Amniotic epithelial cell (primary cell): ENCODE measurements at places on chromosomes 7 and 10.

DNA sequence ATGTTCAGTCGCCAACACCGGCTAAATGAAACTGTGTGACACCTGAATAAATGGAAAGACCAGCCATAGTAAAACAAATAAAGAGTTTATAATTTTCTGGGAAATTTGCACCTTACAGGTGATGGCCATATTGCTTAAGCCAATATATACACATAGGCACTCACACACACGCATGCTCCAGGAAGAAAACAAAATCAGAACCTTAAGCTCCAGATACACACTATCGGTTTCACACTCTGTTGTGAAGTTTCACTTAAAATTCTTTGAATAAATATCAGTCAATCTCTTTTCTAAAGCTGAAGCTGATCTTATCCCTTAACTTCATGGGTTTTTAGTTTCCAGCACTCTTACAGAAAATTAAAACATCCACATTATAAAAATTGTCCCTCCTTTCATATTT lies 226.7 kb upstream of the MDFIC start:
- DNase-seq, result no peak

DNA sequence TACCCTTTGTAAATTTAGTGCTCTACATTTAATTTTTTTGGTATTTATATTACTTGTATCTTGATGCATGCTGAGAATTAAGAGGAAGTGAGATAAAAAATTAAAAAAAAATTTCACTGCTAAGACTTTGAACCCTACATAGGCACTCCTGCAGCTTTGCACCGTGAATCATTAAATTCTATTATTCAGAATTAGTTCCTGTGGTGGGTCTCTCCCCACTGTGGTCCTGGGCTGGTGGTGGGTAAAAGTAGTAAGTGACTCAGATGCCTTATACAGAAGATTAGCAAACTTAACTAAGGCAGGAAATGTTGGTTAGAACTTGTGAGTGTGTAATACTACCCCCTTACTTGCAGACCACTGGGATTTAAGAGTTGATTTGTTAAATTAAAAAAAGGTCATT lies 72.6 kb downstream of the AP3M1 start:
- peak; percentile 78 for DNase-seq

DNA sequence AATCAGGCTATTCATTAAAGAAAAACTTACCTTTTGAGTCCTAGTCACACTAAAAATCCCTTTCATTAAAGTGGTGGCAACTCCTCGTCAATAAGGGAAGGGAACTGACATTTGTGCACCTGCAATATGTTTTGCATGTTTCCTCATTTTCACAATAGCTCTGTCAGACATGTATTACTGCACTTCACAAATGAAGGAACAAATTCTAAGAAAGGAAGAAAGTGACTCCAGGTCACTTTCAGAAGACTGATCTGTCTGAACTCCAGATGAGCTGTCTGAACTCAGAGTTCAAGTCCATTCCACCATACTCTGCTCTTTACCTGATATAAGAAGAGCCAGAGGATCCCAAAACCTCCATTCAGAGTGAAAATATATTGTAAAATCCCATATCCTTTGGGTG lies 50.3 kb upstream of the GSAP start:
- no peak for DNase-seq

DNA sequence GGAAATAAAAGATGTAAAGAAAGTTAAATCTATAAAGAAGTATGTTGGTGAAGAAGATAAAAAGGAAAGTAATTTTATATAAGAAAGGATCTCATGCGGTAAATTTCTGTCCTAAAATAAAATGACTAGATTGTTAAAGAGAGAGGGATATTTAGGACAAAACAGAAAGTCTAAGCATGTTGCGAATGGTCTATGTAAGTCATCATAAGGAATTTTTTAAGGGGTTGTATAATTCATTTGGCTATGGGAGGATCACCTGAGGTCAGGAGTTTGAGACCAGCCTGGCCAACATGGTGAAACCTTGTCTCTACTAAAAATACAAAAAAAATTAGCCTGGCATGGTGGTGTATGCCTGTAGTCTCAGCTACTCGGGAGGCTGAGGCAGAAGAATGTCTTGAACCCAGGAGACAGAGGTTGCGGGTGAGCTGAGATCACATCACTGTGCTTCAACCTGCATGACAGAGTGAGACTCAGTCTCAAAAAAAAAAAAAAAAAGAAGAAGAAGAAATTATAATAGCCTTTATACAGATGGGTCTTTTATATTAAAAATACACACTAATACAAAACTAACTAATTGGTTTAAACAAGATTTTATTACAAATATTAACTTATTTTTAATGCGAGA lies 294.3 kb downstream of the MAGI2 start:
- no peak for DNase-seq

GRCh38 chr7:389911-390601 lies 100.1 kb downstream of the FOXL3 start:
- DNase-seq, result no peak

DNA sequence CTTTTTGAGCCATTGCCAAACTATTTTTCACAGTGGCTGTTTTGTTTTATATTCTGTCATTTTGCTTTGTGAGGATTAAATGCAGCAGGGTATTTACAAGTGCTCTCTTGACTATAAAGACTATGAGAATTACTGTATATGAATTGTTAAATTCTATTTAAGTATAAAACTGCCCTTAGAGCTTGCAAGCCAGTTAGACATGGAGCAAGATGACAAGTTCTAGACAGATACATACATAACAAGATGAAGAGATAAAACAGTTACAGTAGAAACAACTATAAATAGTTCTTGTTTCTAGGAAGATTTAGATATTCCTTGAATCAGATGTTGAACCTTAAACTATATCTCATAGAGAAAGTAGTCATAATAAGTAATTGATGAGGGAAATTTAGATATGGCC lies 60.6 kb downstream of the DNAH11 start:
- no peak for DNase-seq

DNA sequence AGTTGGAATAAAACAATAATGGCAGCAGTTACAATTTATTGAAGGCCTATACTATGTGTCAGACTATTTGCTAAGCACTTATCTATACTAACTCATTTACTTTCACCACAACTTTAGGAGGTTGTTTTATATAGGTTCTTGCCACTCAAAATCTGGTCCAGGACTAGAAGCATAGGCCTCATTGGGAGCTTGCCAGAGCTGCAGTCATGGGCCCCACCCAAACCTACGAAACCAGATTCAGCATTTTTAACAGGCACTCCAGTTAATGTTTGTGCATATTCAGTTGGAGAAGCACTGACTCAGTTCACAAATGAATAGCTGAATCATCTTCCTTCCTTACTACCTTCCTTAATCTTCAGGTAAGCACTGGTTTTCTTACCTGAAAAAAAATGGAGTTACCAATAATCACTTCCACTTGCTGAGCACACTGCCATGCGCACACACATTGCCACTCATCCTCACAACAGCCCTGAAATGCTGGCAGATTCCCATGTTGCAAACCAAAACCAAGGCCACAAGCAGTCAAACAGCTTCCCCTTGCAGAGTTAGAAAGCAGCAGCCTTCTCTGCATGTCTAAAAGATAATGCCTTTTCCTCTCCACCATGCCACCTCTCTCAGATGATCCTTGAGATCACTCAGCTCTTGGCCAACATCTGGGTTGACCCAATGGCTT lies 122.4 kb downstream of the SLC16A9 start:
- DNase-seq, result no peak

- DNase-seq, result no peak
Measured at GRCh38 chr7:114487174-114487573, 72.6 kb downstream of the FOXP2 start.

- DNase-seq, result no peak
Measured at GRCh38 chr7:24866004-24866615, 108.8 kb upstream of the GSDME start.

- no peak for DNase-seq
Measured at GRCh38 chr7:106392590-106392989, 107.8 kb upstream of the NAMPT start.

DNA sequence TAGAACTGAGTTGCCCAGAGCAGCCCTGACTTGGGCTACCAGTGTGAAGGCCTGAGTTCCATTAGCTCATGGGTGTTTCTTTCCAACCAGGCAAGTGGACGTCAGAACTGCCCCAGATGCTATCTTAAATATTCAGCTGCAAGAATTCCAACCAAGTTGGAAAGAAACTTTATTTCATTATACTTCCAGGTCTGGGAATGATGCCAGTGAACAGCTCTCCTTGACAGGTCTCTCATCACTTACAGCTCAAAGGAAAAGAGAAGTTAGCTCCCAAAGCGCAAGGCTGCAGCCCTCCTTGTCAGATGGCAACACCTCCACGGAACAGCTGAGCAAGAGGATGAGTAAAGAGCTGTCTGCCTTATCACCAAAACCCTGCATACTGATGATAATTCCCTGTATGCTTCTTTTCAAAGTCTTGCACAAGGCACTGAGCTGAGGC lies 255.5 kb upstream of the AOAH start:
- DNase-seq, result peak; percentile 79

DNA sequence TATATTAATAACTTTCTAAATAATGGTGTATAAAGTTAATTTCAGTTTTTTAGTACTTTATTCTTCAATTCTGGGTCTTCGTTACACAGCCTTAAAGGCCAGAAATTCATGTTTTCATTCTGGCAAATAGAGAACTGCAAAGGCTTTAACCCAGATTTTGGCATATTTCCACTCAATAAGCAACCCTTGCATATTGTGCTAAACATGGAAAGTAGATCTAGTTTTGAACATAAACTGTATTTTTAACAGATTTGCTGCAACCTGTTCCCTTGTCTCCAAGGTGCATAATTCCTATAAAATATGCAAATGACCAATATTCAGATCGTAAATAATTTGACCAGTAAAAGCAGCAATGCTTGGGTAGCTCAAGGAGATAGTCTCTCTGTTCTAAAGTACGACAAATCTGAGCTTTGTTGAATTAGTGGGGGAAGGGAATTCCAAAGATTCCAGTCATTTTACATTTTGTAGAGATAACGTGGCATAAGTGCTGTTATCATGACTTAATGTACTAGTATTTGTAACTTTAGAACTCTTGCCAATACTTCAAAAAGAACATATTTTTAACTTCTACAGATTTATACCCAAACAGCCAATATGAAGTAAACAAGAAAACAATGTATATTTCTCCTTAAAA lies 46.4 kb upstream of the RSBN1L start:
- DNase-seq, result peak; percentile 76

- no peak for DNase-seq
Measured at GRCh38 chr10:12849319-12850181, 152.0 kb downstream of the CCDC3 start.

- no peak for DNase-seq
Measured at GRCh38 chr10:72001033-72001395, 36.8 kb downstream of the CHST3 start.

DNA sequence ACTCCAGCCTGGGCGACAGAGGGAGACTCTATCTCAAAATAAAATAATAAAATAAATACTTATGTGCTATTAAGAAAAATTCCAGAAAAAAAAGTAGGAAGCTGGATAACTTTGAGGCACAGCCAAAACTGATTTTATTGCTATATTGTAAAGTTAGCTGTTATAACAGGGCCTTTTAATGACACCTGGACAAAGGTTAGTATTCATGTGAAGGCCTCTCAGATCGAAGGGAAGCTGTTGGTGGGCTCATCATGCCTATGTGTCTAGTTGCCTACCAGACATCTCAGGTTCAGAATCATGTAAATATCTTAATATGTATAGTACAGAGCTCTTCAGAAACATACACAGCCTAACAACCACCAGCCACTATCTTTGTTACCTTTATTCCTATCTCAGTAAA lies 143.0 kb downstream of the LCOR start:
- DNase-seq, result no peak

- no peak for DNase-seq
Measured at GRCh38 chr10:7411671-7412128, 866 bp upstream of the SFMBT2 start.

DNA sequence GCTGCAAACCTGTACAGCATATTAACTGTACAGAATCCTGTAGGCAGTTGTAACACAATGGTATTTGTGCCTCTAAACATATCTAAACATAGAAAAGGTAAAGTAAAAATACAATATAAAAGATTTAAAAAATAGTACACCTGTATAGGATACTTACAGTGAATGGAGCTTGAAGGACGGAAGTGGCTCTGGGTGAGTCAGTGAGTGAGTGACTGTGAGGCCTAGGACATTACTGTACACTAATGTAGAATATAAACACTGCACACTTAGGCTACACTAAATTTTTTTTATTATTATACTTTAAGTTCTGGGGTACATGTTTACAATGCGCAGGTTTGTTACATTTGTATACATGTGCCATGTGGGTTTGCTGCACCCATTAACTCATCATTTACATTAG lies 97.3 kb upstream of the STK17A start:
- no peak for DNase-seq

DNA sequence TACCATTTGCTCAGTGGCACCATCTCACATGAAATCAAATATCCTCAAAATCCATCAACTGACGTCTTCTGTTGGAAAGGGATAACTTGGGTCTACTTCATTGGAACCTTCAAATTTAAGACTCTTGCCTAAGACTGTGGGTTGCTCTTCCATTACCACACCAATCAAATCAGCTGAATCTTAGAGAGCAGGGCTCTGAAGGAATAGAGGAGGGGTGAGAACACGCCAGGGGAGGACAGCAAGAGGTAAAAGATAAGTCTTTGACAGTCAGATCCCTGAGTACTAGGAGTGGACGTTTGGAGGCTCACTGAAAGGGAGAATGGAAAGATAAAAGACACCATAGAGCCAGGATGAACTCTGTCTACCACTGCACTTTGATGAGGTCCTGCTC lies 107.5 kb downstream of the CCDC71L start:
- DNase-seq, result no peak

- DNase-seq, result no peak
Measured at GRCh38 chr10:320771-321170, 185.5 kb downstream of the ZMYND11 start.

DNA sequence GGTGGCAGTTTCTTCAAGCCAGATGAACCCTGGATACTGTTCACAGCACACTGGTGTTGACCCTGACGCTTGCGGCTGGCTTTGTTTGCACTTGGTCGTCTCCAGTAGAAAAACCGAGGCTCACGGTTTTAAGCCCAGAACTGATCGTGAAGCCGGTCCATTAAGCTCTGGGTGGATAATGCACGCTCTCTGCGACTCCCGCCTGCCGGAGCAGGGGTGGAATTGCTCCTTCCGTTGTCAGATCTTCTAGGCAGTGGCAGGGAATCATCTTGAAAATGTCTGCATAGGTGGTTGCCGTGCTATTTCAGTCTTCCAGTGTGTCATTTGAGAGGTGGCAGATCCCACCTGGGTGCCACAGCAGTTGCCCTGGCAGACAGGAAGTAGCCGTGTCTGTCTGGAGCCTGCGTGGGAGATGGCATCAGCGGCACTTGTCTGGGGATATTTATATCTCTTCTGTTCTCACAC lies 35.9 kb upstream of the AP5Z1 start:
- DNase-seq, result peak; percentile 73

- no peak for DNase-seq
Measured at GRCh38 chr10:63889803-63890202, 368.6 kb downstream of the REEP3 start.
